ENCODE measurements at places on chromosomes 5 and 9.

GRCh38 chr5:79774171-79774854 lies 84.7 kb downstream of the CMYA5 start:
- DNase-seq, result no peak

DNA sequence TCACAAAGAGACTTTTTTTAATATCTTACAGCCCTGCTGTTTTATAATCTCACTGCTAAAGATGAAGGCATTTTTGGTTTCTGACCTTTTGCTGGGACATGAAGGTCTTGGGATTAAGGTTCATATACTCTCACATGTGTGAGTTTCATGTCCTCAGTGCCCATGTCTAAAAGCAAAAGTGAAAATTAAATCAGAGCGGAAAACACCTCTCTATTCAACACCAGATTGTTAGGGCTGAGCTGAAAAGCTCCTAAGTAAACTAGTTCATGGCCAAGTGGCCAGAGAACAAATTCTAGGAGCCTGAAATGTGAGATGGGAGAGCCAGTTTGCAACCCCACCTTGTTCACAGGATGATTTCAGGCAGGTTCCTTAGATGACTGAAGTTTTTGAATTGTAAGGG lies 110.9 kb downstream of the GRIA1 start:
- DNase-seq, result no peak

DNA sequence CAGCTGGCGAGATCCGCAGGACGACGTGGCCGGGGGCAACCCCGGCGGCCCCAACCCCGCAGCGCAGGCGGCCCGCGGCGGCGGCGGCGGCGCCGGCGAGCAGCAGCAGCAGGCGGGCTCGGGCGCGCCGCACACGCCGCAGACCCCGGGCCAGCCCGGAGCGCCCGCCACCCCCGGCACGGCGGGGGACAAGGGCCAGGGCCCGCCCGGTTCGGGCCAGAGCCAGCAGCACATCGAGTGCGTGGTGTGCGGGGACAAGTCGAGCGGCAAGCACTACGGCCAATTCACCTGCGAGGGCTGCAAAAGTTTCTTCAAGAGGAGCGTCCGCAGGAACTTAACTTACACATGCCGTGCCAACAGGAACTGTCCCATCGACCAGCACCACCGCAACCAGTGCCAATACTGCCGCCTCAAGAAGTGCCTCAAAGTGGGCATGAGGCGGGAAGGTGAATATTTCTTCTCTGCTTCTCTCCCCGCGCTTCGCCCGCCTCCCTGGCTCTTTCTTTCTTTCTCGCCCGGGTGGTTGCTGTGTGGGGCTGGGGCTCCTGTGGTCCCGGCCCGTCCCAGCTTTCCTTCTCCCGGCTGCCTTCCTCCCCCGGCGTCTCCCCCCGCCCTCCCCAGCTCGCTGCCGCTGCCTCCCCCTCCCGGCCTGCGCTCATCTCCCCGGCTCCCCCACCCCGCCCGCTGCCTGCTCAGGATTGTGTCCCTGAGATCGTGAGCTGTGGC lies 2.2 kb downstream of the NR2F1 start:
- peak; percentile 21 for DNase-seq

GRCh38 chr5:146079695-146080373 lies 25.5 kb downstream of the PLAC8L1 start:
- no peak for DNase-seq

- no peak for DNase-seq
Observed at GRCh38 chr5:67335426-67335825, 138.8 kb upstream of the CD180 start.
